Erythroblast (primary cell): ENCODE measurements at places on chromosomes 5 and 9.

- DNase-seq = no peak
These were observed 8.5 kb downstream of the HMHB1 start for GRCh38 chr5:143820451-143820850.

GRCh38 chr9:100099722-100100042 lies 639 bp downstream of the INVS start:
- no peak for DNase-seq

DNA sequence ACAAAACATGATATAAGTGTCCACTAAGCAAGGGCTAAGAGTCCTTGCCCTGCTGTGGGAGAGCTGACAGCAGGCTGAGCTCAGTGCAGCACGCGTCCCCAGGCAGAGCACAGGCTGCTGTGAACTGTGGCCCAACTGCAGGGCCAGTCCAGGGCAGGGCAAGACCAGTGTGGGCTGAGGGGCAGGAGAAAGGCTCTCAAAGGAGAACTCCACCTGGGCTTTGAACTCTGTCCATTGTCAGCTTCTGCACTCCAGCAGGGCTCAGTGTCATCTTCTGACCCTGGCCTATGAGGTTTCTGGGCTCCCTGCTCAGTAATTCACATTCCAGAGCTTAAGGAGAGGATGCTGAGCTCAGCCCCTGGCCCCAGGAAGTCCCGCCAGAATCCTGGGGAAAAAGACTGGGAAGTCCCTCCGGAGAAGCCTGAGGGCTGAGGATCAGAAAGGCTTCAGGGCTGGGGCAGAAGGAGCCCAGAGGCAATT lies 37.4 kb downstream of the LHFPL2 start:
- DNase-seq = no peak

DNA sequence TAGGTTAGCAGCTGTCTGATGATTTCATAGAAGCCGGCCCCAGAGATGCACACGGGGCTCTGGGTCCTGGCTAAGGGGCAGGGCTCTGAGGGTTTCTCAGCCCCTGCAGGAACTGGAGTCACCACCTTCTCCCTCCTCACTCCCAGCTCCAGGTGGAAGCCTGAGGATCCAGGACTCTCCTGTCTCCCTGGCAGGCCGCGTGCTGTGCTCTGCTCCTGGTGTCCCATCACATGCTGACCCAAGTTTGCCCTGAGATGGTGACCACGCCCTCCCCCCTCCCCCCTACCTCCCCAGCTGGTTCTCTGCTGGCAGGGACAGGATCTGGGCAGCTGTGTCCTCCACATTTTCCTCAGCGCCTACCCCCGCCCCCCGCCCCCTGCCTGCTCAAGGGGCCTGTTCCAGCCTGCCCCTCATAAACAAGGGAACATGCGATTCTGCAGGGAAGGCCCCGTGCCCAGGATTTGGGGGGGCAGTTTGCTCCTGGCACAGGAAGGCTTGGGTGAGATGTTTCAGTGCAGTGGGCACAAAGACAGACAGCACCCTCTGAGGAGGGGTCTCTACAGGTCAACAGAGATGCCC lies 87.4 kb downstream of the PSD2 start:
- DNase-seq = no peak

GRCh38 chr5:123215929-123216702 lies 127.1 kb downstream of the PRDM6 start:
- no peak for DNase-seq

DNA sequence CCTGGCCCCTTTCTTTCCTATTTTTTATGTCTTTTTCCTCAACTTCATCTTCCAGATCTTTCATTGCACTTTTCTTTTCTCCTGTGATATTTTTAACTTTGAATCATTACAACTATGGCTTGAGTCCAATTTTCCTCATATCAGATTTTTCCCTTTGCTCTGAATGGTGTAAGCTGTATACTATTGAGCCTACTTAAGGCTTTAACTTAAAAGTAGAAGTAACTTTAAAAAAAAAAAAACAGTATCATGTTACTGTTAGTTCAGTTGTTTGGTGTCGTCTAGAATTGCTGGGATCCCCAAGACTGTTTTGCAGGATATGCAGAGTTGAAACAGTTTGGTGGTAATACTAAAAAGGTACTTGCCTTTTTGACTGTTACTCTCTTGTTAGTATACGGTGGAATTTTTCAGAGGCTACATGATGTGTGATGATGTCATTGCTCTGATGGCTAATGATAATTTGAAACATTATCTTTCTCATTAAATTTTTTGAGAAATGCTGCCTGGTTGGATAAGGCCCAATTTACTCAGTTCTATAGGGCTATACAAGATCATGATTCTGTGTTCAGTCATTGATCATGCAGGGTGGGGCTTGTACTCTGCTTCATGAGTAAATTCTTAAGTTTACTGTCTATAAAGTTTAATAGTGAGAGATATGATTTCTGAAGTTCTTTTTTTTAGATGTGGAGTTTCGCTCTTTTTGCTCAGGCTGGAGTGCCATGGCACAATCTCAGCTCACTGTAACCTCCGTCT lies 8.8 kb downstream of the NAA35 start:
- DNase-seq = no peak

- DNase-seq = no peak
These were observed 14.4 kb upstream of the CCDC69 start for GRCh38 chr5:151238303-151238741.
